ENCODE measurements at places on chromosomes 2 and 18.

- no peak for DNase-seq
These were observed 11.3 kb upstream of the VRK2 start for GRCh38 chr2:58035352-58035751.

DNA sequence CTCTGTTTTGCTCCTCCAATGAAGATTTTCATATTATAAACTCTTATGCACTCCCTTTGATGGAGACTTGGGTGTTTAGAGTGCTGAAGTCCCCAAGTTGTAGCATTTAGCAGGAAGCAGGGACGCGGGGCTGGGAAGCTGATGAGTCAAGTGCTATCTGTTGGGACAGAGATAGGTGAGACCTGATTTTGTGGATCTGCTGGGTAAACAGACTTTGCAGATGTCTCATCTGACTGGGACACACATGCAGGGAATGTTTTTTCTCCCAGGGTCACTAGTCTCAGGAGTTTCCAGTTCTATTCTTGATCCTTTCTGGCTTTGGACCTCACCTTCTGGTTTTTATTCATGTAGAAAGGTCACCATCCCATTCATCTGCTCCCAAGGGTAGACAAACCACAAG lies 79.7 kb upstream of the ACAA2 start:
- DNase-seq = no peak

GRCh38 chr18:36375118-36375517 lies 77.6 kb downstream of the FHOD3 start:
- no peak for DNase-seq

GRCh38 chr18:72675394-72675793 lies 131.3 kb upstream of the CBLN2 start:
- no peak for DNase-seq

GRCh38 chr18:57084331-57085271 lies 62.3 kb upstream of the BOD1L2 start:
- DNase-seq = no peak

- DNase-seq = no peak
These were observed 2.5 kb upstream of the DES start for GRCh38 chr2:219415580-219416234.

GRCh38 chr2:11357428-11357972 lies 13.1 kb upstream of the ROCK2 start:
- DNase-seq = peak; percentile 18

- peak; percentile 17 for DNase-seq
These were observed 684.4 kb downstream of the NRXN1 start for GRCh38 chr2:50347358-50348044.

- no peak for DNase-seq
These were observed 23.2 kb downstream of the HJURP start for GRCh38 chr2:233831011-233831721.

- peak; percentile 24 for DNase-seq
These were observed 23.0 kb downstream of the EPHA4 start for GRCh38 chr2:221549143-221549542.
